Stimulated activated CD4-positive, alpha-beta T cell treated with anti-CD3 and anti-CD28 coated beads, Interleukin-2, amount 100 ng/mL, for 4 hours (primary cell): ENCODE measurements at places on chromosomes 3 and 15.

DNA sequence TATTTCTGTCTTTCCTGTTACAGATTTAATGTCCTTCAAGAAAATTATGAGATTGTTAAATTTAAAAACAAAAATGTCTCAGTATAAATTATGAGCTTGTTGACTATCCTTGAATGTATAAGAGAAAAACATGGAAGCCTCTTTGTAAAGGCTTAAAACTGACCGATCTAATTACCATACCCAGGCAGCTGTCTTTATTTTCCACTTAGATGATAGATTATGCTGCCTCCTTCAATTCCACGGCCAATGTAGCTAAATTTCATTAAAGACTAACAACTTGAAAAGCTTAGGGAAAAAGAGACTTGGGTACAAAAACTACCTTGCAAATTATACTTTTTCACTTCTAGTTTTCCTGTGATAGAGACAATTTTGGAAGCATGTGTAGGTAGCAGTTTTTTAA, 88.3 kb downstream of the ATP10A start:
- no peak for DNase-seq

GRCh38 chr3:108403686-108404345, 106.6 kb downstream of the MYH15 start:
- no peak for DNase-seq

DNA sequence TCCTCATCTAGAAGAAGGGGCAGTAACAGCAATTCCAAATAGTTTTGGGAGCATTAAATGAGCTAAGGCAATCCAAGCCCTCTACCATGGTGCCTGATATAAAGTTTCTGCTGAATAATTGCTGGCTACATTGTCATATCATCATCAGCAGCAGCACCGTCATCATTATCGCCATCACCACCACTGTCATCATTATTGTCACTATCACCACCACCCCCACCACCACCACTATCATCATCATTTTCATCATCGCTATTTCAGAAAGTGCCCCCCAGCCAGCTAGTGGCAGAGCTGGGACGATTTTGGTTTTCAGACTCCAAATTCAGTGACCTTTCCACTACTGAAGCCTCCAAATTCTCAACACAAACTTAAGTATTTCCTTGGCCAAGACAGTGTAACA, 15.0 kb downstream of the XCR1 start:
- no peak for DNase-seq

DNA sequence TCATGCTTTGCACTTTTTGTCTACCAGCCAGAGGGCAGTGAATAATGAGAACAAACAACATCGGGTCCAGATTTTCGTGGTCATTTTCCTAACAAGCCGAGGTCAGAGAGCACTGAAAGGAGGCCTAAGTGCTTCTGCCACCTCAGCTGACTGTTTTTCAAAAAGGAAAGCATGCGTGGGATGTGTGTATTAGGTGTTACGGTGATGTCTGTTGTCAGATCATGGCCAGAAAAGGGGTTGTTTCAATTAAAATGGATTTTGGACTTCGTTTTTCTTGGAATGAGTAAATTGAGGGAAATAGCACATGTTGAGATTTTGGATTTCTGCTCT, 99.5 kb downstream of the APBA2 start:
- DNase-seq, result no peak

DNA sequence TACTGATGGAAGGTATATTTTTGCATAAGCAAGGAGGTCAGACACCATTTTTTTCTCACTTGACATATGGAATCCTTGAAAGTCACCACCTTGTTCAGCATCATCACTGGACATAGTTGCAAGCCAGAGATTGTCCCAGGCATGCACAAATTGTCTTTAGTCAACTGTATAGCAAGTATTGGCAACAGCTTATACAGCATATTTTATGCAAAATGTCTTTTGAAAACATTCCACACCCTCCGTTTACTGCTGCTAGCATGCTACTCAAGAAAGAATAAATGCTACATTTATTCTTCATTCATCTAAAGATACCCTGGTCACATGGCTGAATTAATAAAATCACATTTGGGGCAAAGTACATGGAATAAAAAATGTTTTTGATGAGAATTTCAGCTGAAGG, 168.5 kb upstream of the DCBLD2 start:
- DNase-seq, result no peak

- no peak for DNase-seq
These were observed 143.8 kb downstream of the TPRA1 start for GRCh38 chr3:127446756-127447155.

- no peak for DNase-seq
These were observed 60.6 kb downstream of the USP8 start for GRCh38 chr15:50484781-50485180.

DNA sequence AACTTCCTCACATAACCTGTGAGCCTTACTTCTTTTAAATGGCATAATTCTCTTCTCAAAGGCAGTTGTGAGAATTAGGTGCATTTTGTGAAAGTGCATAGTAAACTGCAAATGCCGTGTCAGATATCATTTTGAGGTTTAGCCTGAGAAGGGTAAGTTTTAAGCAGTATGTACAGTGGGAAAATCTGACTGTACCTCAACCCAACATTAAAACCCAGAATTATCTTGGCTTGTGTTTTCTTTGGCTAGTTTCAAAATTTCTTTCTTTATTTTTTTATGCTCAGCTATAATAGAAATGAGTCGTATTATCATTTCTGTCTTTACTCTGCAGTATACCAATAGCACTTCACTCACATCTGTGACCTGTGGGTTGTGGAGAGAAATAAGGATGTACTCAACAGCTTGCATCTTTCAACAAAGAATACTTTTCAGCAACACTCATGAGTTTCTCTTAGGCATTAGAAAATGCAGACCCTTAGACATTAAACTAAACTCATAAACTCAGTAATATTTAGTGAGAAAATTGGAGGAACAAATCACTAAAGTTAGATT, 65.7 kb downstream of the RASA2 start:
- DNase-seq, result no peak

DNA sequence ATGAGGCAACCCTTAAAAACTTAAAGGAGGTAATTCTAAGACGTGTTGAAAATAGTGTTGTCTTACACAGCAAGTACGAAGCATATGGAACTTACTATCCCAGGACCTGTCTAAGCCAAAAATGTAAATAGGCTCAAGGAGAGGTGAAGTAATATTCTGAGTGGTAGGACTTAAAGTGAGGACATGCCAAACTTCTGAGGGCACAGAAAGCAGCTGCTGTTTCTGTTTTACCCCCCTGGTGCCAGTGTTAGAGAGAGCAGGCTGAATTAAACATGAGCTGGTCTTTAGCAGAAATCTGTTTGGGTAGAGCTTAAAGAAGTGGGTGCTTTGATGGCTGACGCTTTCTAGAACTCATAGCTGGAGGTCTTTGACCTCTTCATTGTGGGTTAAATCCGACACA, 149.7 kb upstream of the NPHP3 start:
- no peak for DNase-seq
